Fibroblast of upper back skin (primary cell): ENCODE measurements at places on chromosomes 13 and 19.

- DNase-seq, result no peak
These were observed 62.0 kb downstream of the ABCC4 start for GRCh38 chr13:95239283-95239682.

DNA sequence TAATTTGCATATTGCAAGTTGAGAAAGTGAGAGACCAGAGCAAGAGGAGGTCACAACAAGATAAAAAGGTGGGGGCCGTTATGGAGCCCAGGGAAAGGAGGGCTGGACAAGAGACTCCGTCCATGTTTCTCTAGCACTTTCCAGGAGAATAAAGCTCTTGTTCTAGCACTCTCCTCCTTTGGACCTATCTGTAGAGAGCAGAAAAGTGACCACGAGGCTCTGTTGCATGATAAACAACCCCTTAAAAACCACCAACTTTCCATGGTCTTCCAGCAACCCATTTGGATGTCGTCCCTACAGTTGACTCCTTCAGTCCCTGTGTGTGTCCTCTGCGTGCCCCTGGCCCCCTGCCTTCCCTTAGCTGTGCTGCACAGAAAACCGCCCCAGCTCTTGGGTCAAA is 4.1 kb upstream of the ARL11 start:
- DNase-seq, result no peak

DNA sequence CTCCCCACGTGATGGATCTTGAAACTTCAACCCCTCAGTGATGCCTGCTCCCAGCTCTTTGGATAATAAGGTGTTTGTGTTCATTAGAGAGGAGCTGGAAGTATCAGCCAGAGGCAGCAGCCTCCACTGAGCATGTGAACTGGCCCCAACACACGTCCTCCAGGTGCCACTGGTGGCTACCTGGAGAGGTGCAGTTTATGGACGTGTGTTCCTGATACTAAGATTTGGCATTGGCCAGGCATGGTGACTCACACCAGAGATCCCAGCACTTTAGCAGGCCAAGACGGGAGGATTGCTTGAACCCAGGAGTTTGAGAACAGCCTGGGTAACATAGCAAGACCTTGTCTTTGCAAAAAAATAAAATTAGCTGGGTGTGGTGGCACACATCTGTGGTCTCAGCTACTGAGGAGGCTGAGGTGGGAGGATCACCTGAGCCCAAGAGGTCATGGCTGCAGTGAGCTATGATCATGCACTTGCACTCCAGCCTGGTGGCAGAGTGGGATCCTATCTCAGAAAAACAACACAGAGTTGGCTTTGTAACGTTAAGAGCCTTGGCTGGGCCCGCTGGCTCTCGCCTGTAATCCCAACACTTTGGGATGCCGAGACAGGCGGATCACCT is 34.4 kb downstream of the SLC25A42 start:
- DNase-seq, result no peak

DNA sequence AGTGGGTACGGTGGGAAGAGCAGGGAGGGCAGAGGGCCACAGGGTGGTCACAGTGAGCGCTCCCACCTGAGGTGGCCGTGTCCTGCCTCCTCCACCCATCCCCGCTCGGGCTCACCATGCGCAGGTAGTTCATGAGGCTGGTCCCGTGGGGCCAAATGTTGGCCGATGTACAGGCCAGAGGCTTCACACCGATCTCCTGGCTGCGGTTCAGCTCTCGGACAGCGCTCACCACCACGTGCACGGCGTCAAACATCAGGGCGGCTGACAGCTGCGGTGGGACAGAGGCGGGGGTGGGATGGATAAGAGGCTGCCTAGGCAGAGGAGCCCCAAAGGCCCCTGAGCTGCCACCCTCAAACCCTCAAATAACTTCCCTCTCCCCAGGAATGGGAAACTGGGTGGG is 15.8 kb downstream of the GRIK5 start:
- DNase-seq, result no peak

GRCh38 chr19:35216016-35216832 is 12.3 kb downstream of the FAM187B start:
- DNase-seq, result no peak

DNA sequence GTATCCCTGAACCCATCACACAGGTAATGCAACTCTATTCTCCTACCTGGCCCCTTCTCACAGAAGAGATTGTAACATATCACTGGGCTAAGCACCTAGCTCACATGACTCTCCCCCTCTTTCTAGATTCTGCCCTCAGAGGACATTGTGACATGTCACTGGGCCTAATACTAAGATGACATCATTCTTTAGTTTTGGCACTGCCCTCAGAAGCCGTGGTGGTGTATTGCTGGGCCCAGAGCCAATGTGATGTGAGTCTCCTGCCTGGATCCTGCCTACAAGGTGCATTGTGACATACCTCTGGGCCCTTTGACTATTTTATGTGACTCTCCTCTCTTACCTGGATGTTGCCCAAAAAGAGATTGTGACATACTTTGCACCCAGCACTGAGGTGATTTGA is 21.4 kb upstream of the ZNF730 start:
- no peak for DNase-seq

DNA sequence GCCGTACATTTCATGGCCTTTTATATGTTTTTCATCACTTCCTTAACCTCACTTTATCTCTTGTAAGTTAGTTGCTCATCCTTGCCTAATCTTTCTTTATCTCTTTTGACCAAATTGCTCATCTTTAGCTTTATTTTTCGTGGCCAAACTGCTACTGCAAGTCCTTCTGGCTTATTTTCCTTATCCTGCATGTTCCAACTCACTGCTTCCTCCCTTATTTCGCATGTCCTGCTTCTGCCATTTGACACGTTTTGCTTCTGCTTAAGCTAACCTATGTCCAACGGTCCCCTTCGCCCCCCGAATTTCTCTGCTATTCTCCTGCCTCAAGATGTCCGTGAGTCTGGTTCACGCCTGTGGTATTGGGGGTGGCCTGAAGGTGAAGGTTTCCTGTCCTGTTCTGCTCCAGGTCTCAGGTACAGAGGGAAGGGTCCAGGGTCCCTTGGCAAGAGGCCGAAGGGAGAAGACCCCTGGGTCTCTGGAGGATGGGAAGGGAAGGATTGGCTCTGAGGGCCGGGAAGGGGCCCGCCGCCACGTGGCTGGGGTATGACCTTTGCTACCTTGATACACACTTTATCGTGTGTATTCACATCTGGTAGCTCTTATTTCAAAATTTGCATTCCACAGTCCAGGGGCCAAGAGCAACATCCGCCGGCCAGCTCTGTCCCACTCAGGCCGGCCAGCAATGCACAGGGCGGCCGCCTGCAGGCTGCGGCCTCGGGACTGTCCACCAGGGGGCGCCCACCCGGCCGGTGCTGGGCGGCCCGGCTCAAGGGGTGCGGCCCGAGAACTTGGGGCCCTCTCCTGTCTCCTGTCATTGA is 2.9 kb upstream of the C19orf85 start:
- peak; percentile 62 for DNase-seq

- no peak for DNase-seq
These were observed 5.1 kb downstream of the CCL25 start for GRCh38 chr19:8057545-8058270.

- DNase-seq, result no peak
These were observed 19.5 kb downstream of the FAM124A start for GRCh38 chr13:51241720-51242119.

GRCh38 chr13:110126391-110126961 is 180.5 kb downstream of the COL4A1 start:
- peak; percentile 93 for DNase-seq

GRCh38 chr13:37136187-37136586 is 30.7 kb upstream of the CSNK1A1L start:
- DNase-seq, result peak; percentile 46

- no peak for DNase-seq
These were observed 958.4 kb upstream of the SLC10A2 start for GRCh38 chr13:104024416-104025170.

DNA sequence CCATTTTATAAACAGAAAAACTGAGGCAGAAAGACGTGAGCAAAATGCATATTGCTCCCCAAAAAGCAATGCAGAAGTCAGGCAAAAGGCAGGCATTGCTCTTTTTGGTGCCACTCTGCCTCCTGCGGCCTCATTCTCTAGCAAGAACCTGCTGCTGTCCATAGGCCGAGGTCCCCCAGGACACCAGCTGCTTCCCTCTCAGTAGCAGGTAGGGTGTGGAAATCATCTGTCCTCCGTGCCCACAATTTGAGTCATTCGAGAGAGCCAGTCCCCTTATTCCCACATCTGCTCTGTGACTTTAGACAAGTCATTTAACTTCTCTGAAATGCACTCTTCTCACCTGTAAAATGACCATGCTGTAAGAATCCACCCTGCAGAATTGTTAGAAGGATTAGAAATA is 50.0 kb downstream of the TNFRSF19 start:
- no peak for DNase-seq

- DNase-seq, result peak; percentile 91
These were observed 32.2 kb upstream of the ARGLU1 start for GRCh38 chr13:106599875-106600797.

- DNase-seq, result peak; percentile 72
These were observed 149.8 kb downstream of the DLEU7 start for GRCh38 chr13:50693727-50694126.

DNA sequence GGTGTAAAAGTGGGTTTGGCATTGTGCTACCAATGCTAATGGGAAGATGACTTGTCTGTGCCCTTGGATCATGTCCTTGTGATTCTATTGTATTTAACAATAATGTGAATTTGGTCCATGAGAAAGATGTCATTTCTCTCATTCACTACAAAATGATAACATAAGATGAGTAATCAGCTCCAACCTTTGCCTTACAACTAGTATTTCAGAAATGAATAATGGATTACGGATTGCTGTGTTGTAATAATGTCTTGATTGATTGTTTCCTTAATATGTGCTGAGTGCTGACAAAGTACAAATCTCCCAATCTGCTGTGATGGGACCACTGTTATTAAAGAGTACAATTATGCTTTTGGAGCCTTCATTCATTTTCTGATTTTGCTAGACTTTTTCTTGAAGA is 375.0 kb downstream of the PCDH9 start:
- peak; percentile 4 for DNase-seq

DNA sequence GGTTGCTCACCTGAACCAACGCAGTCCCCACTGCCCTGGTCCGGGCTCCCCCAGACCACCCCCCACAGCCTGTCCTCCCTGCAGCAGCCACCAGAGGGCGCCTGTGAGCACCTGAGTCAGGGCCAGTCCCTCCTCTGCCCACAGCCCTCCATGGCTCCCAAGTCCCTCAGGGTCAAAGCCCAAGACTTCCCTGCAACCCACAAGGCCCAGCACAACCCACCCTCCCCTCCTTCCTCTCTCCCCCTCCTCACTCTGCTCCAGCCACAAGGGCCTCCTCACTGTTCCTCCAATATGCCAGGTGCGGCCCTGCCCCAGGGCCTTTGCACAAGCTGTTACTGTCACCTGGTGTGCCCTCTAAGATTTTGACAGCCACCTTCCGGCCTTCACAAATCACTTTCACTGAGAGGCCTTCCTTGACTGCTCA is 10.9 kb downstream of the GNA15 start:
- no peak for DNase-seq
